ENCODE measurements at places on chromosomes 12 and 14.
A peak's percentile ranks its signal among the peaks of the same experiment; 100 is the strongest.

- no peak for DNase-seq
These were observed 145.0 kb downstream of the AACS start for GRCh38 chr12:125210104-125210755.

DNA sequence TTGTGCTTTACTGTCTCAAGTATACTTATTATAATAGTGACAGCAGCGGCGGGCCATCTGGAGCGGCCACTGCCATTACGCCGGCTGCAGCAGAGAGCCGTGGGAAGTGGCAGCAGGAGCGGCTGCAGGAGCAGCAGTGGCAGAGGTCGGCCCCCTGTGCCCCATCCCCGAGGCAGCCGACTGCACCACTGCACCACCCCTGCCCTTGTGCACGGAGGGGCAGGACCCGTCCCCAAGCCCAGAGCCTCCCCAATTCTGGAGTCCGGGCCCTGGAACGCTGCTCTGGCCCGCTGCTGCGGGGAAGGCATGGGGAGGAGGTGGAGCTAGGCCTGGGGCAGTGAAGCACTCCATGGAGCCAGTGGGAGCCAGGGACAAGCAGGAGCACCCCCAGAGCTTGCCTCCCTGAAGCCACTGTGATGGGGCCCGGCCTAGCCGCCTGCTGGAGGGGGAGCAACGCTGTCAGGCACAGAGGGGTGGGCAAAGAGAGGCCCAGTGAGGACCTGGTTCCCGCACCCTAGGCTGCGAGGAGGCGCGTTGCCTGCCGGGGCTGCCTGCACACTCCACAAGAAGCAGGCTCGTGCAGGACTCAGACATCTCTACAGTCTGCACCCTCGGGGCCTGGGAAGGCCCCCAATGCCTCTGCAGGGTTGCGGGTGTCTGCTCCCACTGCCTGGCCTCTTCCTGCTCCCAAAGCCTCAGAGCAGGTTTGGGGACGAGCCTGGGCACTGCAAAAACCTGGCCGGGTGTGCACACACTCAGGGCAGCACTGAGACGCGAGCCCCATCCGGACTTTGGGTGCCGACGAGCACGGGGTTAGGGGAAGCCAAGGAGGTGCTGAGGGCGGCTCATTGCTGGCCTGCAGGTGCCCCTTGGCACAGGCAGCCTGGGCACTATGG lies 74.2 kb upstream of the RASSF8 start:
- no peak for DNase-seq

DNA sequence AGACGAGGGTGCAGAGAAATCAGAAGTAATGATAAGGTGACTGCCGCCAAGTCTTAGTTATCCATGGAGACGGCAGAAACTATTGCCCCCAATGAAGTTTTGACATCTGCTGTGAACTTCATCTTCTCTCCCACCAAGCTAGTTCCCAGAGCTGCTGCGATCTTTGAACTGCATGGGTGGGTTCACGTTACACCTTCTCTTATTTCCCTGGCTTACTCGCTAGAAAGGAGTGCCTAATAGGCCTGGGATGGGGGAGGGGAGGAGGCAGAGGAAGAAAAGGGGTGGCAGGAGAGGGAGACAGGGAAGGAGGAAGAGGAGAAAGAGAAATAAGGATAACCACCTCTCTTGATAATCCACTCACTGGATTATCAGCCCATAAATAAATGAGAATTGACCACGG lies 157.1 kb downstream of the NTF3 start:
- no peak for DNase-seq

GRCh38 chr14:70190156-70190555 lies 1.4 kb upstream of the SLC8A3 start:
- no peak for DNase-seq

- no peak for DNase-seq
These were observed 10.3 kb upstream of the PGAM5 start for GRCh38 chr12:132700212-132700822.

GRCh38 chr14:68814539-68815297 lies 21.9 kb upstream of the ZFP36L1 start:
- DNase-seq: peak; percentile 51

DNA sequence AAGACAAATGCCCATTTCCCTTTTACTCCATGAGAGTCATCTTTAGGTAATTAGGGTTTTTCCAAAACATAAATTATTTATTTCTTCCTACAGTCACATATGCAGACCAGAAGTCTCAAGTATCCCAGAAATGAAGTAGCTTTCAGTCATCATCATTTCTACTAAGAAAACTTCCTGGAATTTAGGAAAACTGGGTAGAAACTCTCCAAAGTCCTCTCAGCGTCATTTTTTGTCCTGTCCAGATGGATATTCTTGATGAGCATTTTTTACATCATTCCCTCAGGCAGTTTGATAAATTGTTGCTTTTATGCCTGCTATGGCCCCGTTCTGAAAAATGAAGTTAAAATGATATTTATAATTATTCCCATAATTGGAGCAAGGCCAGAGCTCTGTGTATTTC lies 93.9 kb upstream of the DCN start:
- no peak for DNase-seq

DNA sequence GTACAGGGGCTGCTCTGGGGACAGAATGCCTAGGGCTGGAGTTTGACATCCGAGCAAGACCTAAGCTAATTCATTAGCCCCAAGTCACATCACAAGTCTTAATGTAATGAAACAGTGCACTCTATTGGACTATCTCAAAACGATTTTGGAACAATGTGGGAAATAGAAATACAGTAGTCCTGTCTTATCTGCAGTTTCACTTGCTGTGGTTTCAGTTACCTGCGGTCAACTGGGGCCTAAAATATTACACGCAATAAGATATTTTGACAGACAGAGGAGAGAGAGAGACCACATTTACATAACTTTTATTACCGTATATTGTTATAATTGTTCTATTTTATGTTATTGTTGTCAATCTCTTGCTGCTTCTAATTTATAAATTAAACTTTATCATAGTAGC lies 21.1 kb downstream of the MOAP1 start:
- DNase-seq: no peak

GRCh38 chr14:100529561-100530031 lies 57.6 kb downstream of the BEGAIN start:
- no peak for DNase-seq

DNA sequence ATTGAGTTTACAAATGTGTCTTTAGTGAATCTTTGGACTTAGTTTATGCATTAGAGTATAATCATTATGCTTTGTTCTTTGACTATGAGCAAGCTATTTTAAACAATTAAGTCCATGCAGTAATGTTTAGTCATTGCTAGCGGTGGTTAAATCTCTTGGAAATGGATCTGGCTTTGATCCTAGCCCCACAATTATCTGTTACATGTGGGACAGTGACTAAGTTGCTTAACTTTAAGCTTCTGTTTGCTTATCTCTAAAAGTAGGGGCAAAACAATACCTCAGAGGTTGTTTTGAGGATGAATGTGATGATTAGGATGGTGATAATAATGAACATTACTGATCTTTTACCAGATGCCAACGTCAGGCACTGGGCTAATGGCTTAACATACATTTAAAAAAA lies 124.2 kb downstream of the NPAS3 start:
- no peak for DNase-seq

DNA sequence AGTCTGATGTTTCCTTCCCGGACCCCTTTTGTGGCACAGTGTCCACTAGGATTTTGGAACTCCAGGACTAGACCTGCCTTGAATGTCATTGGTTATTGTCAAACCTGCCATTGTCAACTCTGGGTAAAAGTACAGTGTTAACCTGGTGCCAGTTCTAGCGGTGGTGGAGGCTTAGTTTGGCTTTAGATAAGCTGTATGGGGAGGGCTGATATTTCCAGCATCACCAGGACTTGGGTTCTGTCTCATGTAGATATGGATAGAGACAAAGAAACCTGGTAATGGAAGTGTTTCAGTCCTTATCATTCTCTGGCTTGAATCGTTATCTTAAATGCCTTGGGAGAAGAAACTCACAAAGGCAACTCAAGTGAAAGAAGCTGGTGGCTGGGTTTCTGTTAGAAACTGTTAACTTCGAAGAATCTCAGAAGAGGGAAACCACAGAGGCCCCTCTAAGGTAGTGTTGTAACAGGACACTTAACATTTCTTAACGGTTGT lies 10.6 kb downstream of the CHST11 start:
- no peak for DNase-seq

DNA sequence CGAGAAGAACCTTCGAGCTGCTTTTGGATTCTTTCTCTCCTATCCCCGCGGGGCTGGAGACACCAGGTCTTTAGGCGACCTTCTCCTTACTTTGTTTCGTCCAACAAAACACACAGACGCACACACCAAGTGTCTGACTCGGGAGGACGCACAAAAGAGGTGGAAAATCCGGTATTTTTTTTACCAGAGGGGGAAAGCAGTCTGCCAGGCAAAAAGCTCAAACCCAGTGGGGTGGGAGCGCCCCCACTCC lies 2.1 kb downstream of the SIX4 start:
- no peak for DNase-seq

GRCh38 chr14:69317102-69317755 lies 57.3 kb downstream of the GALNT16 start:
- DNase-seq: no peak

DNA sequence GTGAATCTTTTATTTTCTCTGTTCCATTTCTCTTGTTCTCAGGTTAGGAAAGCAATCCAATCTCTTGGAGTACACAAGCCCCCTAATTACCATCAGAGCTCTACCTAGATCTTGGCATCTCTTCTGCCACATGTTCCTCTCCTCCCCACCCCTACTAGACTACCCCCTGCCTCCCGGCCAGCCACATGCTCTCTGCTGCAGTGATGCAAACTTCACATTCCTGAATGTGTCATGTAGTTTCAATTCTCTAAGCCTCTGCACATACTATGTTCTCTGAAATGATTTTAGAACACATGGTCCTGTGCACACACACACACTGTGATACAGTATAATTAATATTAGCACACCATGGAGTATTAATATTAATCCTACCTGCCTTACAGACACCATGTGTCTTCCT lies 104.6 kb downstream of the EFCAB11 start:
- no peak for DNase-seq

- no peak for DNase-seq
These were observed 2.9 kb downstream of the RILPL1 start for GRCh38 chr12:123530668-123531067.

DNA sequence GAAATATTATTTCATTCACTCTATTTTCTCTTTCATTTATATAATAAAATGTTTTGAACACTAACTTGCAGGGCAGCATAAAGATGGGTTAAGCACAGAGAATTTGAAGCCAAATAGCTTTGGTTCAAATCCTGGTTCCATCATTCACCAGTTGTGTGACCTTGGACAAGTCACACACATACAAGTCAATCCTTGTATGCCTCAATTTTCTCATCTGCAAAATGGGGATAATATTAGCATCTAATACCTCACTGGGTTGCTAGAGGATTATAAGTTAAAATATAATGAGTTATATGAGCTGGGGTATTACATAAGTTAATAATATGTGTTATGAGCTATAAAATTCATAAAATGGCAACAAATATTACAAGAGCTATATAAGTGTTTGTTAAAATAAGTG lies 94.9 kb downstream of the SOX5 start:
- DNase-seq: no peak

GRCh38 chr12:7441216-7441615 lies 2.7 kb downstream of the CD163L1 start:
- DNase-seq: no peak

DNA sequence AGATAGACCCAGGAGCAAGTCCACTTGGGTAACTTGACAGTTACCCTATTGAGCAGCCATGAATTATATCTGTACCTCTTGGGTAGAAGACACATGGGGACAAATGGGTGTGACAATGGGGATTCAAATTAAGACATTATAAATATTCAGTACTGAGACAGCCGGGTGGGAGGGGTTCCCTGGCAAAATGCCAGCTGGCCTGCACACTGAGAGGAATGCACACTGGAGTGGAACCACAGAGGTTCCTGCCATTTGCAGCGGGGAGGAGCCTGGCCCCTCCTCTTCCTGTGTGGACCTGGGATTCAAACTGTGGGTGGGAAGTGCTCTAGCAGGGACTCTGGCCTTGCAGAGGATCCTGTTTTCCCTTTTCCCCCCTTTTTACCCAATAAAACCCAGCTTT lies 118.7 kb upstream of the CDKN3 start:
- no peak for DNase-seq

GRCh38 chr14:94681300-94682060 lies 69.3 kb downstream of the SERPINA3 start:
- DNase-seq: peak; percentile 32

GRCh38 chr14:55075628-55076175 lies 24.3 kb downstream of the MAPK1IP1L start:
- no peak for DNase-seq

Measured in endothelial cell (in vitro differentiated cells).